ENCODE measurements at places on chromosomes 7 and 10.
A peak's percentile ranks its signal among the peaks of the same experiment; 100 is the strongest.

- DNase-seq, result no peak
Observed at GRCh38 chr10:90218846-90219245, 517.5 kb downstream of the KIF20B start.

GRCh38 chr10:127977357-127978009, 70.6 kb downstream of the PTPRE start:
- no peak for DNase-seq

- DNase-seq, result no peak
Observed at GRCh38 chr10:126940670-126941310, 35.6 kb downstream of the DOCK1 start.

- DNase-seq, result no peak
Observed at GRCh38 chr10:123102673-123103072, 33.1 kb upstream of the HMX3 start.

GRCh38 chr7:18974803-18975202, 142.6 kb downstream of the TWIST1 start:
- no peak for DNase-seq

- DNase-seq, result peak; percentile 45
Observed at GRCh38 chr7:154928136-154929005, 74.6 kb downstream of the PAXIP1 start.

DNA sequence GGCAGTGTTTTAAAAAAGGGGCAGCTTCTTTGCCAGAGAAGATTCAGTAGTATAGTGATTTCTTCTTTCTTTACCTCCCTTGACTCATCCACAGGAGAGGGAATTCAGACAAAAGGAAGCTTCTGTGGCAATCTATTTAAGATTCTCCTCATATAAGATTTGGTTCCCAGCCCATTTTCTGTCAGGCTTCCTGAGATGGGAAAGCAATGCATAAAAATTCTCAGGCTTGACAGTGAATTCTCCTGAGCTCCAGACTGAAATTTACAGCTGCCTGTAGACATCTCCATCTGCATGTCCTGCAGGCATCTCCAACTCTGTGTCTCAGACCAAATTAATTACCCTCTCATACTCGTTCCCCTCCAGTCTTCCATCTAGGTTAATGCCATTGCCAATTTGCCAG, 72.8 kb downstream of the TSPAN12 start:
- no peak for DNase-seq

- DNase-seq, result peak; percentile 7
Observed at GRCh38 chr7:30846378-30846777, 65.3 kb upstream of the AQP1 start.

DNA sequence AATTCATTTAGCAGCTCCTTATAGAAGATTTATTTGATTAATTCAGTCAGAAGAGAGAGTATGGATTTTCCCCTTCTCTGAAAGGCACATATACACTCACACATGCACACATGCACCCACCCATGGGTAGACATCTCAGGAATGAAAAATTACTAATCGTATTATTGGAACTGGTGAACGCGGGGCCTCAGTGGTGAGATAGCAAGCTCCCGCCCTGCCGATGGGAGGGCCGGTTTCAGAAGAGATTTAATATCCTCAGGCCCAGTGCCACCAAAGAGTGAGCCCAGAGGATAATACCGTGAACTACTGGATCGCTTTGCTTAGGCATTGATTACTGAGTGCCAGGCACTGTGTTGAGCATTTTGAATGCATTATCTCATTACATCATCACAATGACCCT, 38.0 kb upstream of the EMX2 start:
- no peak for DNase-seq

- no peak for DNase-seq
Observed at GRCh38 chr10:60257767-60258428, 131.8 kb downstream of the ANK3 start.

GRCh38 chr7:20240080-20240926, 23.1 kb upstream of the MACC1 start:
- DNase-seq, result no peak

GRCh38 chr10:102670871-102671434, 26.7 kb downstream of the TRIM8 start:
- DNase-seq, result no peak

DNA sequence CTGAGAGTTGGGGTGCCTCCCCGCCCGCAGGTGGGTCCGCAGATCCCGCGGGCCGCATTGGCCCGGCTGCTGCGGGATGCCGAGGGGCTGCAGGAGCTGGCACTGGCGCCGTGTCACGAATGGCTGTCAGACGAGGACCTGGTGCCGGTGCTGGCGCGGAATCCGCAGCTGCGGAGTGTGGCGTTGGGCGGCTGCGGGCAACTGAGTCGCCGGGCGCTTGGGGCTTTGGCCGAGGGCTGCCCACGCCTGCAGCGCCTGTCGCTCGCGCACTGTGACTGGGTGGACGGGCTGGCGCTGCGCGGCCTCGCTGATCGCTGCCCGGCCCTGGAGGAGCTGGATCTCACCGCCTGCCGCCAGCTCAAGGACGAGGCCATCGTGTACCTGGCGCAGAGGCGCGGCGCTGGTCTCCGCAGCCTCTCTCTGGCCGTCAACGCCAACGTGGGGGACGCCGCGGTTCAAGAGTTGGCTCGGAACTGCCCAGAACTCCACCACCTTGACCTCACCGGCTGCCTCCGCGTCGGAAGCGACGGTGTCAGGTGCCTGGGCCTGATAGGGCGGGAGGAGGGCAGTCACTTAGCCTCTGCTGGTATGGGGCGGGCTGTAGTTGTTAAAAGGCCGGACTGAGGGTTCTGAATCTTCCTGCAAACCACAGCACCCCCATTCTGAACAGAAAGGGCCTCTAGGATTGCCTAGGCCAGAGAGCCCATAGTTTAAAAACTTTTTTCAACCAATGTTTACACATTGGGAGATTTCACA, 1.3 kb downstream of the FBXL15 start:
- DNase-seq, result no peak

- DNase-seq, result no peak
Observed at GRCh38 chr7:112083776-112084355, 122.3 kb downstream of the DOCK4 start.

GRCh38 chr10:130568246-130568645, 432.1 kb downstream of the GLRX3 start:
- no peak for DNase-seq

DNA sequence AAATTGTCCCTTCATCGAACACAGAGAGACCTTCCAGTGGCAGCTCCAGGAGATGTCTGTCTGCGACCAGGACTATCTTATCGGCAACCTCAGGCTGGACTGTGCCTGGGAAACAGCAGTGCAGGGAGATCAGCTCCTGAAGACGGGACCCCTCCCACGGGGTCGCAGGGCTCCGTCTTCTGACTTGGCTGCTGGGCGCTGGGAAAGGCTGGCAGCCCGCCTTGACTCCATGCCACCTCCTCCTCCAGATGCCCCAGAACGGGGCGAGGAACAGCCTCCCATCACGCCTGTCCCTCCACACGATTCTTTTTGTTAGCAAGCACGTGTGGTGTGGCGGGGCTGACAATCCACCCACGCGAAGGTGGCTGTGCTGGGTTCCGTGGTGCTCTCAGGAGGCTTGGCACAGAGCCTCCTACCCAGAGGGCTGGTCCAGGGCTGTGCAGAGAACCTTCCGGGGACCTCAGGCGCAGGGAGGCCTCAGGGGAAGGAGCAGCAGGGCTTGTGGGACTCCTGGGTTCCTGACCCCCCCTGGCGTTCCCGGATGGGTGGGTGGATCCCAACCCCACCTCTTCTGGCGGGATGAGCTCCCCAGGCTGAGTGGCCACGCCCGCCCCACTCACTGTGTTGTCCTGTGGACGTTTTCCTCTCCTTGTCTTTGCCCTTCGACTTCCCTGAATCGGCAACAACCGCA, 47.6 kb upstream of the NKX6-2 start:
- no peak for DNase-seq

- DNase-seq, result no peak
Observed at GRCh38 chr10:74502963-74503608, 323.3 kb upstream of the KAT6B start.

- no peak for DNase-seq
Observed at GRCh38 chr10:10630281-10630680, 387.4 kb upstream of the CELF2 start.

DNA sequence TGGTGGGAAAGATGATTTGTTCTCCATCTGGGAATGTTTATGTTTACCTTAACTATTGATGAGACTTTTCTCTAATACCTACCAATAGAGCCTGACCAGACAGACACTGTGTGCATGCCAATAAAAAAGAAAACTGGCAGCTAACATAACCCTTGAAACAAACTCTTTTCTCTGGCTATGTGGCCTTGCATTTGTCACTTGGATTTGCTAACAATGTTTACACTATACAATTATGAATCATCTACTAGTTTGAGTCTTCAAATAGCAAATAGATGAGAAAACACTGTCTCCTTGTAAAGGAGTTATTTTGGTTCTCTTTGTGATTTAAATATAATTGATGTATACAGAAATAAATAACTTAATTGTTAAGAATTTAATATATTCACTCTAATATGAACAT, 273.1 kb downstream of the SEMA3D start:
- DNase-seq, result no peak

GRCh38 chr10:112658900-112659638, 212.1 kb downstream of the VTI1A start:
- no peak for DNase-seq

GRCh38 chr7:45701701-45702510, 127.7 kb downstream of the ADCY1 start:
- DNase-seq, result no peak

DNA sequence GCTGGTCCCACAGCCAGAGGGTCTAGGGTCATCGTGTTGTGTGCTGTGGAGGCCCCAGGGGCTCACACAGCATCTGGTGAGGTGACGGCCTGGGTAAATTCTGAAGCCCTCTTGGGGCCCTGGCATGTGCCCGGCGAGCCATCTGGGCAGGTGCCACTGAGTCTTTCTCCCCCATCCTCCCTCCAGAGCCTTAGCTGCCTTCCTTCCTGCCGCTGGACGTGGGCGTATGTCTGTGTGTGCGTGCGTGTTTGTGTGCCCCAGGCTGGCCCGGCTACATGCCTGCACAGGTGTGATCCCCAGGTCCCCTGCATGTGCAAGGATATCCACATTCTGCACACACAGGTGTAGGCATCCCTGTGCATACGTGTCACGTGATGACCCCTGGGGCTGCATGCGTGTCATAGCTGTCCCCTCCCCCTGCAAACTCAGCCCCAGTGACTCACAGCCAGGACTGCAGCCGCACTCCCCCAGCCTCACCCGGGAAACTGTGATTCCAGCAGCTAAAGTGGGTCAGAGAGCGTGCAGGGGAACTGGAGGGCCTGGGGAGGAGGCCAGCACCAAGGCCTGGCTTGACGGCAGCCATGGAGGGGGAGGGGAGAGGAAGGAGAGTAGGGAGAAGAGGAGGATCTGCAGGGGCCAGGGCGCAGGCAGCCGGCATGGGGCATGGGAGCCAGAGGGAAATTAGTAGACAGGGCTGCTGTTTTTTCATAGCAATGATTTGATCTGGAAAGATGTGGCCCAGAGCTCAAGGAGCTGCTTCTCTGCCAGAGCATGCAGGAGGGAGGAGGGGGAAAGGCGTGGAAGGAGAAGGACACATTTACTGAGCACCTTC, 46.4 kb downstream of the ELFN1 start:
- DNase-seq, result peak; percentile 11

DNA sequence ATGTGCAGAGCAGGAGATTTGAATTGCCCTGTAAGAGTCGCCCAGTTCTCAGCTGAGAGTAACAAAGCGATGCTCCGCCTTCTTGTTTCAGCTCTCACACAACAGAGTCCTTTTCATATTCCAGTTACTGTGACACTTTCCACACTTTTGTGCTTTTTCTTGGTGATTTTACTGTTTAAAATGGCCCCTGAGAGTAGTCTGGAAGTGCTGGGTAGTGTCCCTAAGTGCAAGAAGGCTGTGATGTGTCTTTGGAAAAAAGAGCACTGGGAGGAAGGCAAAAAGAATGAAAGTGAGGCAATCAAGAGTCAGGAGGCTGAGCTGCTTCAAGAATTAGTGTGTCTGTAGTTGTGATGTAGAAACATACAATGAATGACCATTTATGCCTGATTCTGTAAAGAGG, 201.2 kb upstream of the SEMA3E start:
- no peak for DNase-seq

DNA sequence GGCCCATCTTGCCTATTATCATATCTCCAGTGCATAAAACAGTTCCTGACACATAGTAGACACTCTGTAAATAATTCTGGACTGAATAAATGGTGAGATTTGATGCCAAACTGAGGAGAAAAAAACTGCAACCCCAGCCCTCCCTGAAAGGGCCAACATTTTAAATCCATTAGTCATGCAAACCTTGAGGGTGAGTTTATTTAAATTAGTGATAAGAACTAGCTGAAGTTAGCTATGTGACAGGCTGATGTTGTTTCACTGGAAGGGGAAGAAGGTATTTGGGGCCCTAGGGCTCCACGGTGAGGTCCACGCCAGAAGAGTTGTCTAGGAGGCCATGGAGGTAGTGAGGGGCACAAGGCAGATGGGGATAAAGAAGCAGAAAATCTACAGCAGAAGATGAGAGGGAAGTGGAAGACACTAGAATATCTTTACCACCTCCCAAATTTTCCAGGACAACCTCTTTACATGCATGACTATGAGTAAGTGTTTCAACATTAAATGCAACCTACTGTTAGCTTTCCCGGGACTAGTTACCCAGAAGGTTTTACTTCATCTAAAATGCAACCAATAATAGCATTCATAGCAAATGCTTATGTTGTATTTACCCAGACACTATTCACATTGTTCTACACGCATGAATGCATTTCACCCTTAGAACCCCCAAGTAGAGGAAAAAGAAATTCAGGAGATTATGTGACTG, 183.2 kb upstream of the LYZL1 start:
- no peak for DNase-seq

GRCh38 chr10:17206210-17206709, 4.8 kb upstream of the TRDMT1 start:
- DNase-seq, result peak; percentile 52

DNA sequence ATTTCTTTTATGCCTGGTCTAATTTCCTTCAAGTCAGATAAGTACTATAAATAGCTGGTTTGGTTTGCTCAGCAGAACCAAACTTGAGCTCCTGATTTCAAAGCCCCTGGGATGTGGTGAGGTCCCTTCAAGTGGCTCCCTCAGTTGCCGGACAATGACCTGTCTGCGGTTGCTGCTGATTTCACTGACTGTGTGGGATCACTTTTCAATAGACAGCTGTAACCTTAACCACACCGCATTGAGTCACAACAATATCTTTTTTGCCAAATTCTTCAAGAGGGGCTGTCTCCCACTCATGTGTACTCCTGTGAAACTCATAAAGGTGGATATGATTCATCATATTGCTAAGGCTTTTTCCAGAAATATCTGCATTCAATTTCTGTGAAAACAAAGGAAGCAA, 23.1 kb upstream of the ITGA8 start:
- no peak for DNase-seq

- no peak for DNase-seq
Observed at GRCh38 chr7:17488829-17489228, 190.4 kb downstream of the AHR start.

- no peak for DNase-seq
Observed at GRCh38 chr10:63935705-63936104, 414.5 kb downstream of the REEP3 start.

GRCh38 chr10:123909866-123910265, 18.3 kb upstream of the CPXM2 start:
- DNase-seq, result no peak

DNA sequence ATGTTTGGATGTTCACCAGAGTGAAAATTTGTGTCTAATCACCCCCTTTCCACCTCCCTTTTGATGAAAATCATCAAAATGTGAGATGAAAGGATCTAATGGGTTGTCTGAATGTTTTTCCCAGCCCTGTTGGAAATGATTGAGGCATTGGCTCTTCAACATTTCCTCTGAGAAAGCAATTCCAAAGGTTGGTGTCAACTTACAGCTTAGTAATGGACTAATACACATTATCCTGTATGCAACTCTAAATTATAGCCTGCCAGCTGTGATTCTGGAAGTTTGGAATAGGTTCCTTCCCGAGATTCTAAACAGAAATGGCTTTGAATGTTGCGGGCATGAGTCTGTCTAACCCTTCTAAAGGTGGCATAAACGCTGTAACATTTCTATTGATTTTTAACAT, 152.9 kb downstream of the DYNC1I1 start:
- no peak for DNase-seq
